Activated CD4-positive, alpha-beta T cell treated with anti-CD3 and anti-CD28 coated beads, Interleukin-10, Interleukin-2, amounts not matched to agents 100 ng/mL and 50 ng/mL, durations not matched to agents 16 hours and 8 hours (primary cell): ENCODE measurements at places on chromosomes 7 and 10.

GRCh38 chr7:134910968-134911367 lies 75.3 kb upstream of the AGBL3 start:
- no peak for DNase-seq

- no peak for DNase-seq
These were observed 533.4 kb upstream of the SEMA3D start for GRCh38 chr7:85719981-85720953.

DNA sequence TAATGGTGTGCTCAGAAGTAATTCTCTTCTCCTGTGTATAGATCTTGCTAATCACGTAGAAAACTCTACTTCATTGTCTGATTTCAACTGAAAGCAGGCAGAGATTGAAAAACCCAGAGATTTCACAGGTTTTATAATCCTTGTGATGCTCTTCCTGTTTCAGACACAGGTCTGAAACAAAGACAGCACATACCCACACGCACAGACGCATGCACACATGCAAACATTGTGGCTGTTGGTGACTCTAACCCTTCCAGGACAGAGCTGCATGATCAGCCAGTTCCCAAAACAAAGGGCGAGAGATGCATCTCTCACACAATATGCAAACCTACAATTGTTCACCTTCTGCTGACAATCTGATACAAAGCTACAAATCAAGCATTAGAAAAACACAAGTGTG lies 11.1 kb upstream of the TFEC start:
- DNase-seq: no peak

DNA sequence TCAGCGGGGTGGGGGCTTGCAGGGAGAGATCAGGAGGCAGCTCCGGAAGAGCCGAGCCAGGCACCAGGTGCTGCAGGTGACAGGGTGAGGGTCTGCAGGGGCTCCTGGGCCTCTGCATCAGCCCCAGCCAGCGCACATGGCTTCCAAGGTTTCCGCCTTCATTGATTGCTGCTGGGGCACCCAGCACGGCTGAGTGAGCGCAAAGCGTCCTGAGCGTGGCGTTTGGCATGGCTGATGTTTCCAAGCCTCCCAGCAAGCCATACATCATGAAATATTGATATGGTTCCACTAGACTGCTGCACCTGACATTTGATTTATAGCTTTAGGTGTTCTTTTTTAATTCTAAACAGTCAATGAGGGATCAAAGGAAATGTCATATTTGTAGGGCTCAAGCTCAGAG lies 259.0 kb downstream of the WDR37 start:
- DNase-seq: no peak

- DNase-seq: no peak
These were observed 209.7 kb downstream of the SKIDA1 start for GRCh38 chr10:21315645-21316220.

DNA sequence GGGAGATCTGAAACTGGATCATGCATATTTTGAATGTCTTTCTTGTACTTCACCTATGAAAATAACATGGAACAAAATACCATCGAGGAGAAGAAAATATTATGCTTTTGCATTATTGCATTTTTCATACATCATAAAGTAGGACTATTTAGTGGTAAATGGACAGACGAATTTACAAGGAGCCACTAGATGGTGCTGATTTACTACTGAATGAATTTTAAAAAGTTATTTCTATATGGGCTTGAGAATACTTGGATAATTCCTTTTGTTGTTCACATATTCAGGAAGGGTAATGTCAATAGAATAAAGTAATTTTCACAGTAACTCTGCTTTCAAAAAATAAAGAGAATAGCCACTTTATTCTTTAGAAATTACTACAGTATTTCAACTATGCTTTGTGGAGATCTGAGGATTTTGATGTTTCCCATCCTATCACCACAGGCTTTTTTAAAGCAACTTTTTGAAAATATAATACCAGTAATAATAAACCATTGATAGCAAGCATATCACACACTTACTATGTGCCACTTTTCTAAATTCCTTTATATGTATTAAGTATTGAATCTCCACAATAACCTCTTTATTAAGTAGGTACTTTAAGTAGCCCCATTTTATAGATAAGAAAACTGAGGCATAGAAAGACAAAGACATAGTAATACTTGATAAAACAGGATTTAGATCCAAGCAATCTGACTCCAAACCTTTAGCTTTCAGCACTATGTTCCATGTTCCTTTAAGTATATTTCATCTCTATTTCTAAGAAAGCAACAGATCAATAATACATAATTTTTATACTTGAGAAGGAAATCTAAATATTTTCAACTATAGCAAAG lies 38.6 kb downstream of the NEBL start:
- no peak for DNase-seq

- no peak for DNase-seq
These were observed 22.7 kb upstream of the SLC35B4 start for GRCh38 chr7:134339475-134339874.

- no peak for DNase-seq
These were observed 316.6 kb upstream of the KIAA1217 start for GRCh38 chr10:23892296-23892695.

GRCh38 chr10:47027108-47027783 lies 116.0 kb downstream of the PTPN20 start:
- no peak for DNase-seq

GRCh38 chr10:68560186-68560942 lies at the start of gene TET1:
TSS of gene TET1 (plus strand) at chr10:68560337. CDS start at chr10:68572339, 12,002 bp downstream.
- DNase-seq: no peak

DNA sequence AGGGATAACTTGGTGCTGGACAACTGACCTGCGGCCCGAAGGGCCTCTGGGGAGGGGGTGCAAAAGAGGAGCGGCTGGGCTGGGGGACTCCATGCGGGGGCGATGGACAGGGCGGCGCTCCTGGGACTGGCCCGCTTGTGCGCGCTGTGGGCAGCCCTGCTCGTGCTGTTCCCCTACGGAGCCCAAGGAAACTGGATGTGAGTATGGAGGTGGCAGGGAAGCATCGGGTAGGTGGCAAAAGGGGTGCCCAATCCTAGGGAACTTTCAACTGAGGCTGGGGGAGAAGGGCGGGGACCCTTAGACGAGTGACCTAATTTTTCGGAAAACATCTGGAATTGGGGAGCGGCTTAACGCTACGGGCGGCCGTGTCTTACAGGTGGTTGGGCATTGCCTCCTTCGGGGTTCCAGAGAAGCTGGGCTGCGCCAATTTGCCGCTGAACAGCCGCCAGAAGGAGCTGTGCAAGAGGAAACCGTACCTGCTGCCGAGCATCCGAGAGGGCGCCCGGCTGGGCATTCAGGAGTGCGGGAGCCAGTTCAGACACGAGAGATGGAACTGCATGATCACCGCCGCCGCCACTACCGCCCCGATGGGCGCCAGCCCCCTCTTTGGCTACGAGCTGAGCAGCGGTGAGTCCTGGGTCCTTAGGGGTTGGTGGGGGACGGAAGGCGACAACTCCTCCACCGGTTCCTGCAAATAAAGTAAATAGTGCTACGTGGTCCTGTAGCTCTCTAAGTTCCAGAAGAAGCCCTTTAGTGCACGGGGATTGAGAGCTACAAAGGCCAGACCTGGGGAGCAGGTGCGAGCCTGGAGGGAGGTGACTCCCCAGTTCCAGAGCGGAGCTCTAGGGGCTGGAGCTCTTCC lies 622 bp downstream of the WNT16 start:
- peak; percentile 52 for DNase-seq

- no peak for DNase-seq
These were observed 364.6 kb upstream of the PODXL start for GRCh38 chr7:131921016-131921415.

DNA sequence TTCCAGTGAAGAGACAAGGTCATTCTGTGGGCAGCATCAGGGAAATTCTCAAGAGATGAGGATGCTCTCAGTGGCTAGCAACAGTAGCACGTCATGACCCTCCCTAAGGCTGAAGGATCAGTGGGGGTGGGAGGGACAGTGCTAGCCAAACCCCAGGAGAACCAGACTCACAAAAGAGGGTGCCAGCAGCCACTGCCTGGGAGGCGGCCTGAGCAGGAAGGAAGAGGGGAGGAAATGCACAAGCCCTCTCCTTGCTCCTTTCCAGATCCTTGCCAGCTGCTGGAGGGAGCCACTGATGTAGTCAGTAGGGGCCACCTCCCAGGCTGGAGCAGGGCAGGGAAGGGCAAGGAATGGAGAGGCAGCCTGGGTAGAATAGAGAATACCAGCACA lies 302.7 kb downstream of the RPS24 start:
- no peak for DNase-seq

- DNase-seq: no peak
These were observed 52.6 kb upstream of the TMEM106B start for GRCh38 chr7:12158334-12159060.

GRCh38 chr10:35262436-35262835 lies 73.9 kb upstream of the CCNY start:
- DNase-seq: no peak

GRCh38 chr7:76509931-76510877 lies at the start of gene UPK3B:
TSS of gene UPK3B (plus strand) at chr7:76510552. CDS start at chr7:76510653, 101 bp downstream.
- DNase-seq: no peak

DNA sequence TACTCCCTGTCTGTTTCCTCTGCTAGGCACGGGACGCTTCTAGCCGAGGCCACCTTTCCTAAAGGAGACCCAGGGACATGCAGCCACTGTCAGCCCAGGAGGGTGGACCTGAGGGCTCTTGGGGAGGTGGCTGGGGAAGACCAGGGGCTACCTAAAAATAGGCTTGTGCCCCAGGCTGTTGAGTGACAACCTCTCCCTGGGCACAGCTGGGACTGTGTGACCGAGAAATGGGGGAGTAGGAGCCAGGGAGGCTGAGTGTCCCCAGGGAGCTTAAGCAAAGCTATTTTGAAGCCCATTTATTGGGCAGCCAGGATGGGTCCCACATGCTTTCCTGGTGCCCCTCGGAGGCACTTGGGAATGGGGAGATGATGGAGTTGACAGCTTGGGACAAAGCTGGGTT lies 63.8 kb downstream of the CALML3 start:
- no peak for DNase-seq

DNA sequence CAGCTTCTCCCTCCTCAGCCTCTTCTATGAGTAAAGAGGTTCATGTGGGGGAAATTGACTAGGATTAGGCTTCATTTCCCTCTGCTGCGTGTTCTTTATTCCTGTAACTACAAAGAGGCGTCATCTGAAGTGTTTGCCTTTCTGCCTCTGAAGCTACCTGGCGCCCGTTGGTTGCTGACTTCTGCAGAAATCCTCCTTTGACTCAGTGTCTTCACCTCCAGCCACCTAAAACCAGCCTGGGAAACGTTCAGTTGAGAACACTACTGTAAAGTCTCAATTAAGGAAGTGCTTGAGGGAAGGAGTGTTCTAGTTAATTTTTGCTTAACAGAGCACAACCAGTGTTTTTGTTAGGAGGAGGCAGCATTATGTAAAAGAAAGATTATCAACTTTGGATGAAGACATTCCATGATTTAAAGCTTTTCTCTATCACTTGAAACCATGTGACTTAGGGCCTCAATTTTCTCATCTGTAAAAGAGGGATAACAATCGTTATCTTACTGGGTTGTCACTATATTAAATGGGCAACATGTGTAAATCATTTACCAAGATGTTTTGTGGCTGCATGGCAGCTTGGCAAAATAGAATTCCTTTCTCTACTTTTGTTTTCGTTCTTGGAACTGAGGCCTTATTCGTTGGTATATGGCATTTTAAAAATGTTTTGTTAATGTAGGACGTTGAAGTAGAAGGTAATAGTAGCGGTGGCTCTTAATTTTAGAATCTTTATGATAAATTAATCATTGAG lies 642.9 kb downstream of the SDK1 start:
- no peak for DNase-seq

DNA sequence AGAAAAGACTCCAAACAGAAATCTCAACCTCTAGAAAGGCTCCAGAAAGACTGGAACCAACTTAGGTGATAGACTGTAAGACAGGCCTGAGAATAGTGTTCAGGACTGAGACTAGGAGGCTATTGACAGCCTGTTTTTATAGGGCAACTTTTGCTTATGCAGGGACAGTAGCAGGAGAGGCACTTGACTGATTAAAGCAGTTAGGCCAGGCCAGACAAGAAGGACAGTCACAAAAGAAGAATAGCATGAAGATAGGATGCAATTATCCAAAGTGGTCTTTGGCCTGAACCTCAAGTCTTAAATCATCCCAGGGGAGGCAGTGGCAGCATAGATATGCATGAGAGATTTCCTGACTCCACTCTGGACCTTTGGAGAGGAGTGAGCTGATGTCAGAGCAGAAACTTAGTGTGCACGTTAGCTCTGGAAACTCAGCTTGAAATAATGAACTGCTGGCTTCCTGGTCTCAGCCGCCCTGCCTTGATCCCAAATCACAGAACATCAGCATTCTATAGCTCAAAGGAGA lies 290.6 kb downstream of the SORCS3 start:
- DNase-seq: no peak

DNA sequence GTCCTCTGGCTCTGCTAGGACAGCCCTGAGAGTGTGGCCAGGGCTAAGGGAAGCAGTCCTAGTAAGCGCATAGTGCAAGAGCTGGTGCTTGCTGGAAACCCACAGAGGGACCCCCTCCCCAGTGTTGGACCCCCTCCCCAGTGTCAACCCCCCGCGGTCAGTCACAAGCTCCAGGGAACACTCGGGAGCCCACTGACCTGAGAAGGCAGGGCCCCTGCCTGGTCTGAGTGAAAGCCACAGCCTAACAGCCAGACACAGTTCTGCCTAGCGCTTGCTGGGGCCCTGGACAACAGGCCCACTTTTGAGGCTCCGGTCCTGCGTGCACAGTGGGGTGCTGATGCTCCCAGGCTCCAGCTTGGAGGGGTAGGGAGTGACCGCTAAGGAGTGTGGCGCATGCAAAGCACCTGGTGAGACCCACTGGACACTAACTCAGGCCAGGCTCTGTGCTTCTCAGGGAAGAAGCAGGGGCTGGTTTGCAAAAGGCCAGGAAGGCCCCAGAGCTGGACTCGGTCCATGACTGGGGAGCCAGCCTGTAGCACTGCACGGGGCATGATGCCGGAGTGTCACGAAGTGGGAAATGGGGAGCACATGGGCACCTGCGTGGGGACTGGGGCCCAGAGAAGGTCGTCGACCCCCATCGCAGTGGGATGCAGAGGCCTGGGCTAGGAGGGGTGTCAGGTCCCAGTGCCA lies 175.8 kb upstream of the PPP2R2D start:
- no peak for DNase-seq

- DNase-seq: no peak
These were observed 156.8 kb upstream of the LYZL1 start for GRCh38 chr10:29131952-29132547.

GRCh38 chr10:101778151-101778780 lies 2.4 kb upstream of the FGF8 start:
- no peak for DNase-seq

- DNase-seq: no peak
These were observed 184.3 kb downstream of the FOXP2 start for GRCh38 chr7:114598946-114599345.

- no peak for DNase-seq
These were observed 136.0 kb upstream of the WDR11 start for GRCh38 chr10:120715171-120715570.

DNA sequence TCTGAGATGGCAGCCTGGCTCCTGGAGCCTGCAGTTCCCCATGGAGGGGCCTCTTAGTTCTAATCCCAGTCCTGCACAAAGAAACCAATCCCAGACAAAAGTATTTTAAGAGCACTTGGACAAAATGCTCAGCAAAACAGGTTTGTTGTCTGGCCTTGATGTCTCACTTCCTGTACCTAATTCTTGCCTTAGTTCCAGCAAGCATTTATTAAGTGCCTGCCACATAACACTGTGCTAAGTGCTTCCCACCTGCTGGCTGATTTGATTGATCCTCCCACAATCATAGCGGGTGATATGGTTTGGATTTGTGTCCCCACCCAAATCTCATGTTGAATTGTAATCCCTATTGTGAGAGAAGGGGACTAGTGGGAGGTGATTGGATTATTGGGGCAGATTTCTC lies 65.7 kb upstream of the HABP2 start:
- DNase-seq: no peak
